NCI-H1417 treated with DMSO at 0.1 percent for 48 hours (cell line): ENCODE measurements at places on chromosomes 12 and 14.

- DNase-seq: no peak
These were observed 34.5 kb downstream of the FBRSL1 start for GRCh38 chr12:132524405-132524804.

GRCh38 chr12:79691511-79692248 is 916 bp upstream of the PAWR start:
- no peak for DNase-seq

- DNase-seq: no peak
These were observed 25.9 kb downstream of the PPP4R3A start for GRCh38 chr14:91484186-91484585.

GRCh38 chr12:80979816-80980215 is 42.1 kb upstream of the LIN7A start:
- no peak for DNase-seq
